ENCODE measurements at places on chromosomes 7 and 10.

GRCh38 chr7:66142334-66142733 lies 27.7 kb downstream of the CRCP start:
- DNase-seq, result no peak

- no peak for DNase-seq
Measured at GRCh38 chr10:47322300-47323061, at the start of gene GDF2. Gene GDF2 (plus strand): TSS chr10:47322454. CDS start chr10:47322669, 215 bp downstream.

- no peak for DNase-seq
Measured at GRCh38 chr7:136023134-136023869, 46.1 kb upstream of the MTPN start.

GRCh38 chr7:28243861-28244260 lies 63.3 kb upstream of the JAZF1 start:
- DNase-seq, result no peak

DNA sequence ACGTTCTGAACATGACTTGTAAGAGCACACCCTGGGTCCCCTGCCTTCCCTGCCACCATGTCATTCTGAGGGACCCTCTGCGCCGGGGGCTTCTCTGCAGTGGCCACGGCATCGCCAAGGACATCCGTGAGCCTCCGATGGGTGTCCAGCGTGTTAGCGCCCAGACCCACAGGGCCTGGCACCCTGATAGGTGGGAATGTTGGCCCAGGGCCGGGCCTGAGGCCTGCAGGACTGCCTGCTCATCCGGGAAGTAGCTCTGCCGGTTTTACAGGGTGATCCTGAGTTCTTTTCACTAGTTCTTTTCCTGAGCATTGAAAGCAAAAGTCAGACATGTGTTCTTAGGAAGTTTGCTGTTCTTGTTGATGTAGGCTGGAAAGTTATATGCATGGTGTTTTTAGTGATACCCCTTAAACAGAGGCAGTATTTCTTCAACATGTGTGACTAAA lies 54.5 kb downstream of the WDR37 start:
- DNase-seq, result no peak

GRCh38 chr7:133253519-133253875 lies 619 bp downstream of the EXOC4 start:
- no peak for DNase-seq

- no peak for DNase-seq
Measured at GRCh38 chr10:4632757-4633156, 193.2 kb upstream of the AKR1E2 start.

GRCh38 chr10:50393784-50394467 lies 142.6 kb upstream of the ASAH2 start:
- DNase-seq, result no peak

DNA sequence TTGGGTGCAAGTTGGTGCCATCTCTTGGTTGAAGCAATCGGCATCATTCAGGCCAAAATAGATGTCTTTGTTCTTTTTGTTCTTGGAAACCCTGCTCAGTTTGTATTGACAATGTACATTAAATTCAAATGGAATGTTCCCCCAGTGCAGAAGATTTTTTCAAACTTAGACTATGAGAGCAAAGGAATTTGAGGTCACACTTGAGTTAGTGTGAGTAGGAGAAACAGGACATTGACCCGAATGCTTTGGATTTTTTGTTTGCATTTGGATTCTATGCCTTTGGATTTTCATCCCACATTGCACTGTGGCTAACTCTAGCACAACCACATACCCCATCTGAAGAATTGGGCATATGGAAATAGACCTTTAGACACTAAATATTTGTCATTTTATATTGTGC lies 480.0 kb downstream of the GALNT17 start:
- no peak for DNase-seq

DNA sequence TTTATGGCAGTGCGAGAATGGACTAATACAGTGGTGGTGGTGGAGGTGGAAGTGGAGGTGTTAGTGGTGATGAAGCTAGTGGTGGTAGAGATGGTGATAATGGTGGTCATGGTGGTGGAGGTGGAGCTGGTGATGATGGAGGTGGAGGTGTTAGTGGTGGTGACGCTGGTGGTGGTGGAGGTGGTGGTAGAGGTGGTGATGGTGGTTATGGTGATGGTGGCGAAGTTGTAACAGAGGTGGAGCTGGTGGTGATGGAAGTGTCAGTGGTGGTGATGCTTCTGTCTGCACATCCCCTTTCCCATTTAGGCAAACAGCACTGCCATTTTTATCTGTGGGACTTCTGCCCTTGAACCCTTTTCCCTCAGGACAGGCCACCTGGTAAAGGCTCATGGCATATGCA lies 7.4 kb upstream of the PTPRN2 start:
- no peak for DNase-seq

DNA sequence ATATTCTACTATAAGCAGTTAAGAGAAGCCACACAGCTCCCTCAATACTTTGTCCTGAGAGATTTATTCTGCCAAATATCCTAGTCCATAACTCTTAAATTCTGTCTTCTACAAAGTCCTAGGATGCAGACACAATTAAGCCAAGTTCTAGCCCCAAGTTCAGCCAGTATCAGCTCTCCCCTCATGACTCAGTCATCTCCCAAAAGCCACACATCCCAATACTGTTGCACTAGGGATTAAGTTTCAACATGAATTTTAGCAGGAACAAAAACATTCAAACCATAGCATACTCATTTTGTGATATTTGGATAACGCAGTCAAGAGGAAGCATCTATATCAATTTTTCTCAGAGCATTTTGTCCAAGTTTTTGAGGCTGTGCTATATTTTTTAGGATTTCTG lies 277.4 kb downstream of the FZD1 start:
- DNase-seq, result no peak

- no peak for DNase-seq
Measured at GRCh38 chr10:124288928-124289850, 129.5 kb downstream of the OAT start.

GRCh38 chr7:123974326-123974908 lies 49.4 kb downstream of the SPAM1 start:
- DNase-seq, result no peak

DNA sequence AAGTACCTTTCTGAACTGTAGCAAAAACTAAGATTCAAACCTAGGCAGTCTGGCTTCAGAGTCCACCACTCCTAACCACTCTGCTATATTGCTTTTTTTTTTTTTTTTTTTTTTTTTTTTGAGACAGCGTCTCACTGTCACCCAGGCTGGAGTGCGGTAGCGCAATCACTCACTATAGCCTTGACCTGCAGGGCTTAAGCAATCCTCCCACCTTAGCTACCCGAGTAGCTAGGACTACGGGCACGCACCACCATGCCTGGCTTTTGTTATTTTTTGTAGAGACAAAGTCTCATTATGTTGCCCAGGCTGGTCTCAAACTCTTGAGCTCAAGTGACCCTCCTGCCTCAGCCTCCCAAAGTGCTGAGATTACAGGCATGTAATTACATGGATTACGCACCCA lies 10.1 kb upstream of the SLF2 start:
- DNase-seq, result no peak

DNA sequence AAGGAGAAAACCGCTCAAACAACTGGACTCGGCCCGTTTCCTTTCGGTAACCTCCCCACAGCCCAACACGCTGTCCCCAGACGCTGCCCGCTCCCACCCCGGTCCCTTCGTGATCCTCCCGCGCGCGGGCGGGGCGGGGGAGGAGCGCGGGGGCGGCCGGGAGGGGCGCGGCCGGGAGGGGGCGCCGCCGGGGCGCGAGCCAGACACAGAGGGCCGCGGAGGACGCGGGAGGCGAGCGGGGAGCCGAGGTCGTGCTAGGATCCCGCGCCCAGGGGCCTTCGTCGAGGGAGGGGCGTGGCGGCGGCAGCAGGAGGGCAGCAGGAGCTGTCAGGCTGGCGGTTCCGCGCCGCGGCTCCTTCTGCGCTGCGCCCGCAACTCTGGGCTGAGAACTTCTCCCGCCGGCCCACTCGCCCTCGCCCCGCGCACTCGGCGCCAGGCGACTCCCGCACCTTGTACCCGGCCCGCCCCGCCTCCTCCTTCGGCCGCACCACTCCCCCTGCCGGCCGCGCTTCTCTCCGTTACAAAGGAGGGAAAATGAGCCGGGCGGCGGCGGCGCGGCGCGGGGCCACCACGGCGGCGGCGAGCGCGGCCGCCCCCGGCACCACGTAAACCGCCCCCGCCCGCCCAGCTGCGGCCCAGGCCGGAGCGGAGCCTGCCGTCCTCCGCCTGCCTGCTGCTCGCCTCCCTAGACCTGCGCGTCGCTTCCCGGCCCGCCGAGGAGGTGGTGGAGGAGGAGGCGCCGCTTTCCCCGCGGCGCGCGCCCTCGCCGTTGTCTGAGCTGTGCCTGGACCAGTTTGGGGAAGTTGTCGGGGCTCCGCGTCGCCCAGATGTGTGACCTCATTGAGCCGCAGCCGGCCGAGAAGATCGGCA lies at the start of gene CDK14:
CDK14 (plus strand) TSS at position 521 of the 870 bp plus-strand sequence; CDS start at position 828, 307 bp downstream.
- no peak for DNase-seq

DNA sequence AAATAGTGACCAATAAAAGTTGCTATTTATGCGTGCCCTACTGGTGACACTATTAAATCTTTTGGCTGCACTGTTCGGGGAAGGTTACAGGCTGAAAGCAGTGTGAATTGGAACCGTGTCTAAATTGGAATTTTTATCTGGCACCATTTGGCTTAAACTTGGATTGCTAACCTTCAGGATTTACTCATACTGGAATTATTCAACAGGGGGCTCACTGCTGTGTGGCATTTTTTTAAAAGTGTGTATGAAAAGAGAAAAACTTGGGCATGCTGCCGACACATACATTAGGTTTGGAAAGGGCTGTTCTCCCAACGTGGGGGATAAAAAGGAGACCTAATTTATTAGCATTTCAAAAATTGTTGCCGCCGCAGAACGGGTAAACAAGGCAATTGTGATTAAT lies 537.9 kb upstream of the MGMT start:
- no peak for DNase-seq

DNA sequence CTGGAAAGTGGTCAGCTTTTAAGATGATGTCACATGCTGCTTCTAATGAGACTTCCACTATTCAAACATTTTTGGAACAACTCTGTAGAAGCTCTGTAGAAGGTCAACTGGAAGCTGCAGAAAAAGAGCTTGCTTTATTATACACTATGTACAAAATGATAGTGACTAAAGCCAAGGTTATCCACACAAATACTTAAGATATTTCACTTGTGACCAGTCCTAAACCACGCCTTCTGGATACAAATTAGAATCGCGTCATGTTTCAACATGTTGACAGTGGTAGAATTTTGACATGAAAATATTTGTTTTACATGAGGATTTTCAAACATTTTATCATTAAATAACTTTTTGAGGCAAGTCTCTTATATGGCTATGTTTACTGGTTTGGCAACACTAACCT lies 499.6 kb upstream of the PHF14 start:
- no peak for DNase-seq

GRCh38 chr7:123961771-123962170 lies 36.7 kb downstream of the SPAM1 start:
- DNase-seq, result no peak

- DNase-seq, result no peak
Measured at GRCh38 chr7:149454006-149454405, 6.9 kb downstream of the ZNF777 start.

- no peak for DNase-seq
Measured at GRCh38 chr7:114791771-114792170, 130.1 kb upstream of the MDFIC start.

GRCh38 chr7:158241919-158242318 lies 345.7 kb downstream of the PTPRN2 start:
- DNase-seq, result no peak

GRCh38 chr7:26293569-26294308 lies 2.1 kb downstream of the SNX10 start:
- peak; percentile 35 for DNase-seq

GRCh38 chr7:149497467-149498261 lies at the start of gene ZNF746:
Gene ZNF746 (minus strand): TSS chr7:149497809. CDS start chr7:149497536, 273 bp downstream.
- peak; percentile 56 for DNase-seq

DNA sequence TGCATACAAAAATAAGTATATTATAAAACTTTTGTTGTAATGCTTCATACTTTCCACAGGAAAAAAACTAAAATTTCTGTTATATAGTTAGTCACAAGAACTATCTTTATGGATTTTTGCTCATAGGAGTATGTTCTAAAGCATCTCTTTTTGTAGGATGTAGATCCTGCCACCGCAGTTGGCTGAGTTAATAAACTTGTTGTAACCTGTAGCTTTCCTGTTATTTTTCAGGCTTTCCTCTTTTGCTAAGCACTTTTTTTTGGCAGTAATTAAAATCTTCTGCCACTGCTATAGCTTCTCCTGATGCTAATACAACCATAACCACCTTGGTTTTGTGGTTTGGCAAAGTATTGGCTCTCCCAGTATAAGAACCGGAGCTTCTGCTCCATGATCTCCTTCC lies 60.3 kb downstream of the WNT2 start:
- DNase-seq, result no peak

DNA sequence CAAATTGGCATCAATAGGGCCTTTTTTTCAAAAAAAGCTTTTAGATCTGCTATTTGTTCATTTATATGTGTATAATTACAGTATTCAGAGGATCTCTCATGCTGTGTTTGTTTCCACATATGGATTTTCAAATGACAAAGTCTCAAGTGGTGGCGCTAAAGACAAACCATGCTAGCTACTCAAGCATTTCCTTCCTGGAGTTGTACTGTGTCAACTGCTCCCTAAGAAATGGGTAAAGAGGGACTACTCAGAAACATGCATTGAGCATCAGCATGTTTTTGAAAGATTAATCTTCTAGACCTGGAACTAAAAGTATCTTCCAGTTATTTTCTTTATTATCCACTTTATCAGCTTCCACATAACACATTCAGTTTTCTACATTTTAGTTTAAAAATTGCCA lies 12.7 kb downstream of the CNTNAP2 start:
- no peak for DNase-seq

DNA sequence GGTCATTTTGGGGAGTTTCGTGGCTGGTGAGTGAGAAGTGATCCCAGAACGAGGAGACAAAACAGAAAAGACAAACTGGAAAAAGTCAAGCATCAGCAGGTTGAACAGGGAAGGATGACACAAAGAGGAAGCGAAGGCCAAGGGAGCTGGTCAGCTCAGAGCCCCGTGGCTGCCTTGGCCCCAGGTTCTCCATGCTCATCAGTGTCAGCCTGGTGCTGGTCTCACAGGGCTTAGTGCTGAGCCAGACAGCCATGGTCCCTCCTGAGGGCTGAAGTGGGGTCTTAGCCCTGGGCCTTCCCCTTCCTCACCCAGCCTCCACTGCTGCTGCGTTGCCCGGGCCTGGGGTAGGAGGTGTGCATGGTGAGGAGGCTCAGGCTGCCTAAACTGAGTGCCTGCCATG lies 183.6 kb downstream of the PFKFB3 start:
- DNase-seq, result no peak

DNA sequence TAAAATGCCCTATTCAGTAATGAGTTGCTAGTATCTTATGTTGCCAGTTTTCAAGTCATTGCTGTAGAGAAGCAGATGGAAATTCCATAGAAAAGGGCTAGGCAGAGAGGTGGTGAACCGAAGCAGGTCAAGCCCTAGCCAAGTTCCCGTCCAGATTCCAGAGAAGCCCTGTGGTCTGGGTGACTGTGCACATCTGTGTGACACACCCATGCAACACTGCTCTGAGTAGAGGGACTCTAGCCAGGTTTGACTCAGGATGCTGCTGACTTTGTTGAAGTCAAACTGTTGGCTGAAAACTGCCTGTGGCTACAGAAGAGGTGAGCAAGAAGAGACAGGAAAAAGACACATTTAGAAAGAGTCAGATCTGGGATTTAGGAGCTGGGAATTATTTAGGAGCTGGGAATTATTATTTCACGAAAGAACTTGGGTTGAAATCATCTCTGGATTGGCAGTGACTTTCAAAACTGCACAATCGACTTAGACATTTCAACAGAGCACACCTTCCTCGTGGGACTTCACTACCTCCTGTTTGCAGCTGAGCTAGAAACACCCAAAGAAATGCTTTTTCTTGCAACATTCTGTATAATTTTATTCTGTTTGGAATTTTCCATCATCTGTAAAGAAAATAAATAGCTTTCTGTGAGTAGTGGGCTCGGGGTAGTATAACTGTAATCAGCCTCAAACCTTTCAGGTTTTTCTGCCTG lies 149.1 kb upstream of the PRKCQ start:
- no peak for DNase-seq
